ENCODE measurements at places on chromosomes 5 and 9.

GRCh38 chr9:129108083-129108804 lies 2.3 kb downstream of the CRAT start:
- DNase-seq = no peak

DNA sequence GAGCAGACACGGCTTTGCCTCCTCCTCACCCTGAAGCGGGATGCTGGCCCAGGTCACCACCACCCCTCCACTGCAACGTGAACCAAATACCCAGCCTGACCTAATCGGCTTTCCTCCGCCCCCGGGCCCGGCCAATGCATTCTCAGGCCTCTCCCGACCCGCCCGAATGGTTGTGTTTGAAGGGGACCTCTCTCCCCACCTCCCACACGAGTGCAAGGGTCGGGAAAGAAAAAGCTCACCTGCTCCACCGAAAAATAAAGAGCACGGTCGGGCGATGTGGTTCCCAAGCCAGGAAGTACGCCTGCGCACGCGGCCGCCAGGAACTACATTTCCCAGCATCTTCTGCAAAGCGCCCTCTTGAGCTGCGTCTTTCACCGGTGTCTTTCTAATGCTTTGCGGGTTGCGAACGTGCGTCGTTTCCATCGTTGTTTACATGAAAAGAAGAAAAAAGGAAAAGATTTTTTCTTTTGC lies at the start of gene ZNF883:
Gene ZNF883 (minus strand): TSS at position 282 of the 471 bp plus-strand sequence.
- DNase-seq = no peak

DNA sequence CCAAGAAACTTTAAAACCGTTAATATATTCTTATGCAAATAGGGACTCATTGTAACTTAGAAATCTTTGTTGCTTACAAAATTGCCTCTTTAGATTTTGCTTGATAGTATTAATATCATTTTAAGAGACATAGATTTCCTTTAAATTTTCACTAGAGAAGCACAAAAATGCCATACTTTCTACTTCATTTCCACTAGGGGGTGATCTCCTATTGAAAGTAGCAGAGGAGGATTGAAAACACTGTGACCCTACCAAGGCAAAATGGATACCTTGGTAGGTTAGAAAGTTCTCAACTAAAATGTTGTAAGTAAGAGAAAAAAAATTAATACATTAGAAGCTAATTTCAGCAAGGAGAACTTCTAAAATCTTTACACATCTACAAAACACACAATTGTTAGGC lies 204.9 kb downstream of the CHSY3 start:
- no peak for DNase-seq

DNA sequence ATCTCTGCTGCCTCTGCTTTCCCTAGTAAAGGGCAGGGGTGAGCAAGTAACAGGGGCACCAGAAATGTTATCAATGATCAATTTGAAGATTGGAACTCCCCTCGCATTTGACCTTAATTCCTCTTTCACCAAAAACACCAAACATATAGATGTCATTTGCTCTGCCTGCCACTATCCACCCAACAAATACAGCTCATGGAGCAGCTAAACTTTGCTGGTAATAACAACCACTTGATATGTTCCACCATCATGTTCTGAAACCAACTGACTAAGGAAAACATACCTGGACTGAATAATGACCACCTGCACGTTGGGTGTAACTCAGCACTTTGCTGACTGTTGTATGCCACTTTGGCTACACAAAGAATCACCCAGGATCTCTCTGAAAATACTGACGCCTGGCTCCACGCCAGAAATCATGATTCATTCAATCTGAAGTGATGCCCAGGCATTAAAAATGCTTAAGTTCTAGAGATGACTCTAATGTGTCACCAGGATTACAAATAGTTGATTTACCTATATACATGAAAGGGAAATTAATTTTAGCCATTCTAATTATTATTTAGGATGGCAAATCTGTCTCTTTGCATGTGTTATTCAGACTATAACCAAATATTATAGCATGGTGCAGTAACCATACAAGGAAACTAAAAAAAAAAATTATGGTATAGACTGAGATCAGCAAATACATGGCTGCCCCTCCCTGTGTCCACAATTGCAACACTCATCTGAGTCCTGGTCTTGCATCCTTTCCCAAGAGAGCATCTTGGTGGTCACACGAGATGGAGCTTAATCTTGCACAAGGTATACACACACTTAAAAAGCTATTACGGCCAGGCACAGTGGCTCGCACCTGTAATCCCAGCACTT lies 43.1 kb upstream of the TTC39B start:
- no peak for DNase-seq

DNA sequence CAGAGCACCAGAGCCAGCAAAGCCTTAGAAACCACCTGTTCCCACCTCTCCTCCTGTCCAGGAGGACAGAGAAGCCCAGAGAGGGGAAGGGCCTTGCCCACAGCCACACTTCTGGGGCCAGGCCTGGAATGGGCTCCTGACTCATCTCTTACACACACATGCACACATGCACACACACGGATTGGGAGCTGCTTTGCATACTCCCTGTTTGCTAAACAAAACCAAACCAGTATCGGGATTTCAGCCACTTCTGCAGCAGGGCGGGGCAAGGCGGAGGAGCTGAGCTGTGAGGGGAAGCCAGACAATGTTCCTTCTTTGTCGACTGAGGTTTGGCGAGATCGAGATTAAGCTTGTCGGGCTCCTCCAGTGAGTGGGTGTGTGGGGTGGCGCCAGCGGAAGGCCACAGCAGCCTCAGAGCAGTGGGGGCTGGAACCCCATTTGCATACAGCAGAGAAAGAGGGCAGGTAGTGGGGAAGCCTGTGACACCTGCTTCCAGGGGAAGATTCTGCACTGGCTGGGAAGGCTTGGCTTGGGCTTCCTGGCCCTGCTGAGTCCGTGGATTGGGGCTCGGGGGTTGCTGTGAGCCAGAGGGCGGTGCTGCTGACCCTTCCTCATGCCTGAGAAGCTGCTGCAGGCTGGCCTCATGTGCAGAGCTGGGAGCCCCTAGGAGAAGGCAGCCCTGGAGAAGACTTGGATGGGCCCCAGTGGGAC lies 16.1 kb downstream of the GFI1B start:
- peak; percentile 48 for DNase-seq

GRCh38 chr5:7190712-7191250 lies 205.2 kb upstream of the ADCY2 start:
- DNase-seq = no peak

- no peak for DNase-seq
These were observed 95.3 kb downstream of the PRRT1B start for GRCh38 chr9:131640438-131641137.

DNA sequence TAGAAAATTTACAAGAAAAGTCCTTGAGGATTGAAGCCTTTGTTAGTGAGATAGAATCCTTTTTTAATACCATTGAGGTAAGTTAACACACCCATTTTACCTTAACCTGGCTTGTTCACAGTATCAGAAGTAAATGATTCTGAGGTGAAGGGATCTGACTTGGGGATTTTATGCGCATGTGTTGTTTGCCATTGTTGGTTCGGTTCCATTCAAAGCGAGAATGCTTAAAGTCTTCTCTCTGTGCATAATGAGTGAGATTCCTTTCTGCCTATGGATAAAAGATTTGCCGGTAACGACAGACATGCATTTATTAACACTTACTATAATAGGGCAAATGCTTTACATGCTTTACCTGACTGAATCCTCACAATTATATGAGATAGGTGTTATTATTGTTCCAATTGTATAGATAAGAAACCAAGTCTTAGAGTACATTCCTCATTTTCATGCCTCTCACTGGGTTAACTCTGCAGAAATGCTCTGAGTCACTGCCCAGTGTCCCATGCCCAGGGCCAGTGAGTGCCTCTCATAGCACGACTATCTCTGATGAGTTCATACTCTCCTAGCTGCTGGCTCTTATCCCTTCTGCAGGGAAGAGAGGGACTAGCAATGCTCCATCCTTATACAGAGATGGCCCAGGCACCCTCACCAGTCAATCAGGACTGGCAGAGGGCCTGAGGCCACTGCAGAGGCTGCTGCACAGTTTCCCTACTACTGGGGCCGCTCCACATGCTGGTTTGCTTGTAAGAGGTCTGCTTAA lies 54.4 kb downstream of the CMYA5 start:
- DNase-seq = no peak

DNA sequence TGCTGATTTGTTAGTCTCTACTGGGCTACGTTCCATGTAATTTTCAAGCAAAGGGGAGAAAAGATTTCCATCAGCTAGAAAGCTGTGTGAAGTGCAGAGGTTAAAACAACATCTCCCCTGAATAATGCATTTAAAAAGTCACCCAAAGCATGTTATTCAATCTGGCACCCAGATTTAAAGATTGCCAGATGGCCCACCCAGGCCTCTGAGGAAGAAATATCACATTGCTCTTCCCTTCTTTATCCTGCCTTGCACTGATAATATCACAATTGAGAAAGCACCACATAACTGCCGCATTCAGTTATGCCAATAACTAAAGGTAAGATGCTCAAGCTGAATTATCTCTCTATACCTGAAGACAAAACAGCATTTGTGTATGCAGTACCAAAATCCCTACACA lies 119.4 kb upstream of the PUM3 start:
- DNase-seq = no peak

DNA sequence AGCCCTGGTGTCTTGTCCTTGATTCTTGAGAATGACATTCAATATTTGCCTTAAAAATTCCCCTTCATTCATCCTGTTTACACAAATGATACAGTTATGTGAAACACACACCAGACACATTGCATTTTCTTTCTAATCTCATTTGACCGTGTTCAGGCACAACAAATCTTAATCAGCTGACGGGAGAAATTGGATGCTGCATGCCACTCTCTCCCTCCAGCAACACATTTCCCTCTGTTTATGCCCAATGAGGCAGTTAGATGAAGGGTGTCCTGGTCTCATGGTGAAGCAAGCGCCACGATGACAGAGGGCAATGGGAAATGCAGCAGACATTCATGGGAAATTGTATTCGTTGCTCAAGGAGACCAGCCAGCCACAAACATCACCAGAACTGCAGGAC lies 3.2 kb upstream of the FGF1 start:
- DNase-seq = no peak

- peak; percentile 70 for DNase-seq
These were observed 11.0 kb downstream of the NCS1 start for GRCh38 chr9:130183133-130183762.

- no peak for DNase-seq
These were observed 40.4 kb downstream of the LMBRD2 start for GRCh38 chr5:36111238-36111637.

DNA sequence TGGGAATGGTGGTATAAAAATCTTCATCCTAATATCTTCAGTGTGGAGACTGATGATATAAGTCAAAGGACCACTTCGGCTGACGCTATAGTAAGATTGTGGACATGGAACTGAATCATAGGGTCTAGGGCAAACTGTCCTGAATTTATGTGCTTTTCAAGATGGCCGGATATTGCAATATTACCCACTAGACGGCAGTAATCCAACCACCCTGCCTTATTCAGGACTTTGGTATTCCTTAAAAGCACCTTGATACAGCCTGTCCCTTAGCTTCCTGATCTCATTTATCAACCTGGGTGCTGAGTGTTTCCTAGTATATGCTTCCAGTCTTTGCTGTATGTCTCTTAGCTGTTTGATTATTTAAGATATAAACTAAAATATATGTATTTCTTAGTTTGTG lies 71.2 kb upstream of the COX7C start:
- no peak for DNase-seq

- DNase-seq = no peak
These were observed 52.8 kb upstream of the RORB start for GRCh38 chr9:74444369-74444768.

DNA sequence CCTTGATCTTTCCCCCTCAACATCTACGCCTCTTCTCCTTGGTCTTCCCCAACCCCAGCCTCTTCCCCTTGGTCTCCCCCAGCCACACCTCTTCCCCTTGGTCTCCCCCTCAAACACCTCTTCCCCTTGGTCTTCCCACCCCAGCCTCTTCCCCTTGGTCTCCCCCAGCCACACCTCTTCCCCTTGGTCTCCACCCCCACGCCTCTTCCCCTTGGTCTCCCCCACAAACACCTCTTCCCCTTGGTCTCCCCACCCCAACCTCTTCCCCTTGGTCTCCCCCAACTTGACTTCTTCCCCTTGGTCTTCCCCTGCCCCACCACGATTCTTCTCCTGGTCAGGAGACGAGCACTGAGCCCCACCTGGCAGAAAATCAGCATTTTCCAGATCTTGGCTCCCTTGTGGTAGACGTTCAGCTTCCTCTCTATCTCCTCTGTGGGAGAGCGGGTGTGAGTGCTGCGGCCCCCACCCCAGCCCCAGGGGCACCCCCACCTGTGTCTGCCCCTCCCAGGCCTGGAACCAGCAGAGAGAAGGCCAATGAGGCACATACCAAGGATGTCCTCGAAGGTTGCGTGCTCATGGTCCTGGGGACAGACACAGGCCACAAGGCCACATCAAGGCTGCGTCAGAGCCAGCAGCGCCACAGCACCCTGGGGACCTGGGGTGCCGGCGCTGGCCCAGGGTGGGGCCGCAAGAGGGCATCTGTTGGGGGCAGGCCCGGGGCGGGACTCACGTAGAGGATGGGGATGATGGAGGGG lies 7.0 kb downstream of the NSMF start:
- no peak for DNase-seq

GRCh38 chr9:36450110-36450732 lies 50.2 kb upstream of the RNF38 start:
- peak; percentile 37 for DNase-seq

DNA sequence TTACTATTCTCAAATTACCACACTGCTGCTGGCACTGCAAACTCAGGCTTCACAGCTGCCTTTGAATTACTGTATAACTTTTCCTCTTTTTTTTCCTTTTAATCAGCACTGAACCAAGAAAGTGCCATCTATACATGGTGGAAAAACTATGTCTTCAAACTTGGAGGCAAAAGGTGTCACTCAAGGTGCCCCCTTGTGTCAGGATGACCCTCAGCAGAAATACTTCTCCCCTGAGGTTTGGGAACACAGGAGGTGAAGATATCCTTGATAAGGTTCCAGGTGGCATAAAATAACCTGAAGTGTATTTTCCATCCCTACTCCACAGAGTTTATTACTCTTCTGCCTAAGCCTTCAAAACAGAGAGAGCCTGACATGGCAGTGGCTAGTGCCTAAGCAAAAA lies 14.5 kb downstream of the FRMD3 start:
- no peak for DNase-seq

DNA sequence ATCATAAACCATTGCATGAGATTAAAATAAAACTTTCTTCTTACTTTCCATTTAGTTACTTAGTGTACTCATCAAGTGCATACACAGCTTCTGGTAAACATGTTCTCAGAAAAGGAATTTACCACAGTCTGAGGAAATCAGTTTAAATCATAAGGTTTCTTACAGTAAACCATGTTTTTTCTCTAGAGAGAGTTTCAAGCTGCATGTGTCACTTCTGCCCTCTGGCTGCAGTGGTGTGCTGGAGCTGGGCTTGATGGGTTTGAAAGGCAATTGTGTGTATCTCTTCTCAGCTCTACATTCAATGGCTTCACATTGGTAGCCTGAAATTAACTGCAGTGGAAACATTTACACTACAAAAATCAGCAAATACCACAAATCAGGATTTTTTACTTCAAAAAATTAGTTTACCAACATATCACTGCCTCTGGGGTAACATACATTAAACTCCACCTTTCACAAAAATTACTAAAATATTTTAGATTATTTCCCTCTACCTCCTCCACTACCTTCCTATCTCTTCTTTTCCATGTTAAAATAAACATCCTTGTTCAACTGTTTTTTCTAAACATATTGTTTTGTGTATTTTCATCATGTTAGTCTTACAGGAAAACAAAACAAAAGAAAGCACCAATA lies 414.3 kb downstream of the ANXA1 start:
- peak; percentile 23 for DNase-seq

All from Caco-2 (cell line).